Left forelimb (tissue), 1 donor: ENCODE measurements at places on chromosomes 3 and 15.

GRCh38 chr3:567488-568185 lies 371.1 kb downstream of the CHL1 start:
- DNase-seq = no peak

DNA sequence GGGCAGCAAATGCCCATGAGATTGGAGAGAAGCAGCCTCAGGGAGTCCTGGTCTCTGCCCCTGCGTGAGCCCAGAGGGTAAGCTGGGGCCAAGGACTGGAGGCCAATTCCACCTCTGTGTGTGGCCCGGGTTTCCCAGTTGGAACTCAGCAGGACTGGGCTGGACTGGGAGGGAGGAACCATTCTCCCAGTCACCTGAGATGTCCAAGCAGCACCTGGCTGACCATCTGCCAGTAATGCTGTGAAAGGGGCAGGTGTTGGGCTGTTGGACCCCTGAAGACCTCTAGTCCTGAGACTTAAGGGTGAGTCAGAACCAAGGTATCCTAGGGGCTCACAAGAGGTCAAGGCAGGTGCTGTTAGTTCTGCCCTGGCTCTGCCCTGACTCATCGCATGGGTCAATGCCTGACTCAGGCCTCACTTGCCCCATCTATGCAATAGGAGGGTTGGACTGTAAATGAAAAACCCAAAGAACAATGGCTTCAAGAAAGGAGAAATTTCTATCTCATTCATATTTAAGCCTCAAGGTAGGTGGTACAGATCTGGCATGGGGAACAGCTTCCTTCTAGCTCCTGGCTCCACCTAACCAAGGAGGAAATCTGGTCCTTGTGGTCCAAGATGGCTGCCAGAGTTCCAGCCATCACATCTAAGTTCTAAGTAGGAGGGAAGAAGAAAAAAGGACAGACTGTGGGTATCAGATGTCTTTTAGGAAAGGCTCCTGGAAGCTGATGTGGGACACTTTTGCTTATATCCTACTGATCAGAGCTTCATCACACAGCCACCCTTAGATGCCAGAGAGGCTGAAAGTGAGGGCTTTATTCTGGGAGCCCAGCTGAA lies 111.3 kb downstream of the FBLN2 start:
- DNase-seq = no peak

- DNase-seq = no peak
Observed at GRCh38 chr15:93527374-93528050, 438.5 kb upstream of the RGMA start.

- no peak for DNase-seq
Observed at GRCh38 chr3:100335434-100335833, 877 bp downstream of the NIT2 start.

DNA sequence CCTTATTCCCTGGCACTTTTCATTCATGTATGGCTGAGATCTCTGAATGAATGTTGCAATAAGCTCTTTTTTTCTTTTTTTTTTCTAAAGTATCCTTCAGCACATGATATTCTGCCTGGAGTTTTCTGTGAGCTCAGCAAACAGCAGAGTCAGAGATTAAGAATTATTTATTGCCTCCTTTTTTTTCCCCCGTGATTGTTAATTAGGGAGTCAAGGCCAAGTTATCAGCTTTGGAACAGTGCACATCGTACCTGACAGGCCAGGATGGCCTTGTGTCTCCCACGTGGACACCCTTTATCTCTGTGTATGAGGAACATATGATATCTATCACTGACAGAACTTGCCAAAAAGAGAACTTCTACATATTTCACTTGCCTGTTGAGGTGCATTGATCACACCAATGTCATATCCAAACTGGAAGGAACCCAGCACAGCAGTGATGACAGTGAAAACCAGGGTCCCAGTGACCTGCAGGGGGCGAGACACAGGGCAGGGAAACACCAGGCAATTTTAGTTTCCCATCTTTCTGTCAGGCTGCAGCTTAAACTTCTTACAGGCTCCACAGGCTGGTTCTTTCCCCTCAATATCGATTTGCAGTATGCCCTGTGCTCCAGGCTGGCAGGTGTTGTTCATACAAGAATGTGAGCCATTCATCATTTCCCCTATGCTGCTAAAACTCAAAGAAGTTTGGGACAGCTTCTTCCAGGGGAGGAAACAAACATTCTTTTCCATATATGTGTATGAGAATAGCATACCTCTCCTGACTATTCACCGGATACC lies 8.2 kb downstream of the SLC2A2 start:
- DNase-seq = no peak

DNA sequence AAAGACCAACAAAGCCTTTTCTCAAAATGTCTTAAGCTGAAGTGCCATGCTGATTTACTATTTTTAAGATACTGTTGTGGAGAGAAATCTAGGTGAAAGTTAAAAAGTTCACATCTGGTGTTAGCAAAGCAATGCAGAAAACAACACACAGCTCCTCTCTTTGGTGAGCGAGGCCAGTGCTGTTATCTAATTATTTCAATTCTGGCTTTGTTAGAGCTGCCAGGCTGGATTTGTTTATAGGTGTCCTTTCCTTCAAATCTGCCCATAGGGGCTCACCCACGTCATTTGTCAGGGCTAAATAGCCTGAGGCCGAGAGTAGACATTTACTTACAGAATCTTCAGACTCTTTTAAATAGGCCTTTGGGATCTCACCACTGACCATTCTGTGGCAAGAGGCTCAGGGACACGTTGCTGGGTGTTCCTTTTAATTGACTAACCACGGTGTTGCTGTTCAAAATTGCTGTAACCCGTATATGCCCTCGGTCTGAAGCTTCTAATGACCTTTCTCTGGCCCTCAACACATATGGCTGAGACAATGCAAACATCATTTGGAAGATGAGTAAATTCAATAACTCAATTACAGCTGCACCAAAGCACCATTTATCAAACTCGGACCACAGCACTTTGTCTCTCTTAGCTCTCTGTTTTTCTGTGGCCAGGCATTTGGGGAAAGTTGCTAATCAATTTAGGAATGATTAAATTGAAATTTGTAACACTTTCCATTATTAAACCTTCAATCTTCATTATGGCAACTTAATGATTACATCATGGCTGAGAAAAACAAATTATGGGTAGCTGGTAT lies 152.6 kb downstream of the PDZRN3 start:
- no peak for DNase-seq

DNA sequence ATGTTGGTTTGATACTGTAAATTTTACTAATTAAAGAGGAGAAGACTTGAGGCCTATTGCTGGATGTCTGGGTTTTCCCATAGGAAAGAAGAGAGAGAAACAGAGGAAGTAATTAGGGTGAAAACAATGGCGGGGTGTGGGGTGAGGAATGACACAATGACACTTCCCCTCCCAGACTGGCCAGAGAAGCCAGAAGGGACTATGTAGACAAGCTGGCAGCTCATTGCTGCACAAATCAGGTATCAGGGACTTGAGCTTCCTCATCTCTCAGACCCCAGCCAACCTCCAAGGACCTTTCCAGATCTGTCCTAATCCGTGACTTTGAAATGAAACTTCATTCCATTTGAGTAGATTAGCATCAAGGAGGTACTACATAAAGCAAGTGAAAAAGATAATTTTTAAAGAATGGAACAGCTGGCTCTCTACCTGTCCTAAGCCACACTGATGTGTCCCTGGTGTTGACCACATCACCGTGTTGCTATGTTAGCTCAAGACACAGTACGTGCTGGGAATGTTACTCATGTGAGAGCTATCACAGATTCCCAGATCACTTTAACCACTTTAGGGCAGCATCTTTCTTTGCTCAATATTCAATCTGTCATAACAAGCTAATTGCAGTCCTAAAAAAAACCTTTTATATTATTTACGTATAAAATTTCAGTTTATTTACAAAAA lies 22.2 kb downstream of the TMEM212 start:
- no peak for DNase-seq

- DNase-seq = no peak
Observed at GRCh38 chr15:93176065-93176464, 87.1 kb upstream of the RGMA start.

GRCh38 chr15:63908991-63909390 lies 75.2 kb upstream of the HERC1 start:
- no peak for DNase-seq
